RKO (cell line): ENCODE measurements at places on chromosomes 6 and 20.

GRCh38 chr6:117668736-117669135, 6.5 kb upstream of the NUS1 start:
- DNase-seq, result no peak

DNA sequence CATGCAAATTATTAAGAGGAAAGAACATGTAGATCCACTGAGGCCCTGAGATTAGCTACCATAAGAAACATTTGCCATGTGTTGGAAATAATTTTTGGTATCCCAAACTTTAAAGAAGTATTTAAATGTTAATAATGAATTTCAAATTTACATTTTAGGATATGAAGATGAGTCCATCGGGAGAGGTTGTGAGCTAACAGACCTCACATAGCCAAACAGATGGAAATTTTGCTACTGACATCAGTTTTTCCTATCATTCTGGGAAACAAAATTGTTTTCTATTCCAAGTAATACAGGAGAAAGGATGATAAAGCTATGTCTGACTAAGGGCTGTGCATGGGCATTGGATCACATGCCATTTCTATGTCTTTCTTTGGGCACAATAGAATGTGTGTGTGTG, 809.6 kb downstream of the TENT5A start:
- DNase-seq, result no peak

GRCh38 chr20:6053776-6054688, at the start of gene LRRN4:
Gene LRRN4 (minus strand): TSS chr20:6054060. CDS start chr20:6052799, 1,261 bp downstream.
- DNase-seq, result peak; percentile 70

GRCh38 chr20:46833360-46833759, 61.3 kb upstream of the EYA2 start:
- no peak for DNase-seq
